Suppressor macrophage (primary cell): ENCODE measurements at places on chromosomes 6 and 20.
A peak's percentile ranks its signal among the peaks of the same experiment; 100 is the strongest.

DNA sequence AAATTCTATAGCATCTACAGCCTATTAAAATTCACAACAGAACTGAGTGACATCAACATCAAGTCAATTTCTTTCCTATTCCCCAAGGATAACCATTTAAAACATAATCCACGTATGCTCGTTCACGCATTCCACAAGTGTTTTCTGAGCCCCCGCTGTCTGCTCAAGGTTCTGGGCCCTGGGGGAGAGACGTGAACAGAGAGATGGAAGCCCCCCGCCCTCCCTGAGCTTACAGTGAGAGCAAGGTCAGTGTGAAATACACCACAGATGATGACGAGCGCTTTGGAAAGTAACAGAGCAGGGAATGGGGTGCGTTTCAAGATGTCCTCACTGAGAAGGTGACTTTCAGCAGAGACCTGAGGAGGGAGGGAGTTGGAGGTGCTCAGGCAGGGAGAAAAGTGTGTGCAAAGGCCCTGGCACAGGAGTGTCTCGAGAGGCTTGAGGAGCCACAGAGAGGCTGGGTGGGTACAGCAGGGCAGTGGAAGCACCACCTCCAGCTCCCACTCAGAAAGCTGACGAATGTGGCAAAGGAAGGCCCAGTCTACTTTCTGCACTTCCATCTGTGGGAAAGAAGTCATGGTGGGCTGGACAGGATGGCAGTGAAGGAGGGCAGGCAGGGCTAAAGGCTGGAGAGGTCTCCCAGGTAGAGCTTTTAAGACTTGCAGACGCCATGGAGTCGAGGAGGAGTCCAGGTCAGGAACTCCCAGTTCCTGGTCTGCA lies 88.3 kb downstream of the DLL1 start:
- no peak for DNase-seq

GRCh38 chr6:40586369-40587201 lies 579 bp downstream of the LRFN2 start:
- no peak for DNase-seq

DNA sequence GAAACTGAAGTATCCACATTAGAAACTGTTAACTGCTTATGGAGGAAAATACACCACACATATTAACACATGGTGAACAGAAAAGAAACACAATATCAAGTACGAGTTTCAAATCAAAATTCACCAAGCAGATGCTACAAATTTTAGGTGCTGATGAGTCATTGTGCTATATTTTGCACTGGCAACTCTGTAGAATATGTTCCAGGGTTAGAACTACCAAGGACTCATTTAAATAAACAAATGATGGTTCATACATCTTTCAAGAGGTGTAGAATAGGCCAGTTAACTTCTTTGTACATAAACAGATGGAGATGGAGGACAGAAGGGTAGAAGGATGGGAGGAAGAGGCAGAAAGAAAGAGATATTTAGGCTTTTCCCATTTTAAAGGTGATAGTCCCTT lies 184.9 kb downstream of the ARHGAP18 start:
- no peak for DNase-seq

GRCh38 chr20:57761413-57761734 lies 51.6 kb upstream of the PMEPA1 start:
- DNase-seq = no peak

GRCh38 chr20:14922503-14923267 lies 585.3 kb upstream of the FLRT3 start:
- DNase-seq = no peak

DNA sequence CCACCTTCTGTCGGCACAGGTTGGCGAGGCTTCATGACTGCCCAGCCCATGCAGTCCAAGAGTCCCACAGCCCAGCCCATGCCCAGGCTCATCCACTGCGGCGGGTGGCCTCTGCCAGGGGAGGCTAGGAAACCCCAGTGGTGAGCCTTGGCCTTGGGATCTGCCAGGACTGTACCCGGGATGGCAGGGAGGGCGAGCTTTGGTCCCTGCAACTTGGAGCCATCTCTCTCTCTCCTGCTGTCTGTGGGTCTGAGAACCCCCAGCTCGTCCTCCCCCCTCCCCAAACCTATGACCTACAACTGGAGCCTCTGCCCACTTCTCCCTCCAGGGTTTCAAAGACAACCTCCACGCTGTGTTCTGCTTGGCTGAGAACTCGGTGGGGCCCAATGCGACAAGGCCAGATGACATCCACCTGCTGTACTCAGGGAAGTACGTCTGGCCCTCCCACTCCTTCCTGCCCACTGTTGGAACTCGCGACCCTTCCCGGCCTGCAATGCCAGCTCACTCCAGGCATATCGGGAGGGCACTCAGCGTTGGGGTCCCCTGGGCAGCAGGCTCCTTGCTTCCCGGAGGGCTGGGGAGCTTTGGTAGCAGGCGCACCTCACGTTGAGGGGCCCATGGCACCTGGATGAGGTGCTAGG lies 19.7 kb downstream of the NPEPL1 start:
- DNase-seq = no peak

DNA sequence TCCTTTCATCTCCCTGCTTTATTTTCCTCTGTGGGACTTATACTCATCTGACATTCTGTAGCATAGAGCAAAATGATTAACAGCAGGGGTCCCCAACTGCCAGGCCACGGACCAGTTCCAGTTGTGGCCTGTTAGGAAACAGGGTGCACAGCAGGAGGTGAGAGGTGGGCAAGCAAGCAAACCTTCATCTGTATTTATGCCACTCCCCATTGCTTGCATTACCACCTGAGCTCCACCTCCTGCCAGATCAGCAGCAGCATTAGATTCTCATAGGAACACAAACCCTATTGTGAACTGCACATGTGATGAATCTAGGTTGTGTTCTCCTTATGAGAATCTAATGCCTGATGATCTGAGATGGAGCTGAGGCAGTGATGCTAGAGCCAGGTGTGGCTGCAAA lies 130.5 kb upstream of the SLC24A3 start:
- DNase-seq = no peak

GRCh38 chr6:164916087-164916486 lies 393.3 kb downstream of the C6orf118 start:
- DNase-seq = no peak

DNA sequence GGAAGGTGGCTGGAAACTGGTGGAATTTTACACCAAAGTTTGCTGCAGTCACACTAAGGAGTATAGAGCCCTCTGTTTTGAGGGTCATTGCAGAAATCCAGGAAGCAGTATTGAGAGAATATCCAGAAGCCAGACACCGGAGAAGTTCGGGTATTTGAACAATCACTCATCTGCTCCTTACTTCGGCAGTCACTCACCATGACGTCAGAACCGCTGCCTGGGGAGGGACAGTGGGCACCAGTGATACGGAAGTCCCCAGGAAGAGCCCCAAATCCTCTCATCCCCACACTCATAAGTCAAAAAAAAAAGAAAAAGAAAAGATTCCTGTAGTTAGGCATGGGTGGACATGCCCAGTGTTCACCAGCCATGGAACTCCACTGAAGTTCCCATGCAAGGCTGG lies 4.0 kb downstream of the LY6G5C start:
- no peak for DNase-seq

DNA sequence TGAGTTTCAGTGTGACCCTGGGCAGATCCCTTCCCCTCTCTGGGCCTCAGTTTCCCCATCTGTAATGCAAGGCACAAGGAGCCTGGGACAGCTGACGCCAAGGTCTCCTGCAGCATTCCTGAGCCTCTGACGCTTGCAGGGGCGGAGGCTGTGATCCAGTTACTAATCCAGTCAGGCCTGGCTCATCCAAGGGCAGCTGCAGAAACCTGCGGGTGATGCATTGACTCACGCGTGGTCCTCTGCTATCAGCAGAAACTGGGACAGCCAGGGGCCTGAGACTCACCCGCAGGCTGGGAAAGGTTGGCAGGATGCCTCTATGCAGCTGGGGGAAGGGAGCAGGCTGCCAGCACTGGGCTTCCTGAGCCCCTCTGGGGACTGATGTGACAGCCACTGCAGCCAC lies 65.0 kb upstream of the SIRPA start:
- DNase-seq = no peak

DNA sequence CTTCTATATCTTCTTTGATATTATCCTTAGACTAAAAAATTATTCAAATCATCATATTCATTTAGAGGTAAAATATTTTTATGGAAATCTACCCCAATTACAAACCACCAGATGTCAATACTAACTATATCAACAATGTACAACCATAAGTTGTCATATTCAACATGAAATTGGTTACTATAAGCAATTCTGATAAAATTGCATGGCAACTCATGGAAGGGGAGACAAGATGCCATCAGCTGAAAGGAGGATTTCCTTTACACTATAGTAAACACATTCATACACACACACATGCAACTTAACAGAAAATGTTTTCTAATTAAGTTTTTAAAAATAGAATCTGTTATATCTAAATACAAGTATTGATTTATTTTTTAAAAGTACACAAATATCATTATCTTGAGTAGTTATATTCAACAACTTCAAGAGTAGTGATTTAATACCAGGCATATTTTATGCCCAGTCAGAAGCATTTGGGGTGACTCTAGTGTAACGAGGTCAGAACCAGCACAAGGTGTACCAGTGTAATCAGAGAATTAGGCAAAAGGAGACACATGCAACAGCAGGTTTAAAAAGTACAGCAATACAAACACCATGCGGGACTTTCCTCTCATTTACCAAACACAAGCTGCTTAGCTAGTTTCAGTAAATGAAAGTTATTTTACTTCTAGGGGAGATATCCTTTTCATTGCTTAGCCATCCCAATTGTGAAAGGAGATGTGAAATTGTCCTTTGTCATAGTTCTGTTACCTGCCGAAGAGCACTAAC lies 1.0 kb downstream of the FILIP1 start:
- DNase-seq = no peak

GRCh38 chr20:32159766-32160221 lies 47.7 kb downstream of the PLAGL2 start:
- DNase-seq = no peak

DNA sequence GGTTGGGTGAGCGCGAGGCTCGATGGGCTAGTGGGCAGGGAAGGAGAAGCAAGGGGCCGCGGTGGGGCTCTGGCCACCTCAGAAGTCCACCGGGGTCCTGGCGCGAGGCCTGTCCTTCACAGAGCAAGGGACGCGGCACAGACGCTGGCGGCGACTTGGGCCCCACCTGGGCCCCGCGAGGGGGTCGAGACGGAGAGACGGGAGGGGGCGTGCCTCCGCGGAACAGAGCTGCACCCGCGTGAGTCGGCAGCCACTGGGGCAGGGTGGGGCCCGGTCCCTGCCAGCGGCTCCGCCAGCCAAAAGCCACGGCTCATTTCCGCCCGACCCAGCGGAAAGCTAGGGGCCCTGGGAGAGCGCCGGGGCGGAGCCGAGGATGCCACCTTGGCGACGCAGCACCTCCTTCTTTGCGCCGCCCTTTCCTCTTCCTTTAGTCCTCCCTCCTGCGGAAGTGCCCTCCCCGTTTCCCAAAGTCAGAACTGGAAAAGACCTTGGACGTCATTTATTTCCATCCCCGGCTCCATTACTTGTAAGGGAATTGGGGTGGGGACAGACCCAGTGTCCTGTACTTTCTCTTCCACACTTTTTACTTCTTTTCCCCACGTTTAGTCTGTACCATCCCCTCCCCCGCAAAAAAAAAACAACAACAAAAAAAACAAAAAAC lies at the start of gene CUL7:
Gene CUL7, minus strand, starts transcription at position 307 of the 661 bp plus-strand sequence. CDS start 1,063 bp downstream, outside the sequence.
- DNase-seq = peak; percentile 94

GRCh38 chr6:147942363-147942762 lies 400.3 kb upstream of the SASH1 start:
- no peak for DNase-seq

- no peak for DNase-seq
Measured at GRCh38 chr20:35833241-35833640, 61.4 kb downstream of the PHF20 start.

- peak; percentile 23 for DNase-seq
Measured at GRCh38 chr20:45416917-45417316, 976 bp downstream of the PIGT start.

GRCh38 chr6:41678511-41679084 lies 40.3 kb downstream of the MDFI start:
- DNase-seq = no peak

- no peak for DNase-seq
Measured at GRCh38 chr6:34005901-34006531, 139.9 kb downstream of the GRM4 start.

GRCh38 chr20:63442100-63442493 lies 30.4 kb downstream of the KCNQ2 start:
- peak; percentile 30 for DNase-seq

GRCh38 chr6:15503346-15503680 lies 159.5 kb downstream of the DTNBP1 start:
- no peak for DNase-seq

GRCh38 chr6:158402184-158402583 lies 89.9 kb downstream of the TULP4 start:
- DNase-seq = no peak

- DNase-seq = no peak
Measured at GRCh38 chr6:126811321-126811720, 307.1 kb upstream of the RSPO3 start.

DNA sequence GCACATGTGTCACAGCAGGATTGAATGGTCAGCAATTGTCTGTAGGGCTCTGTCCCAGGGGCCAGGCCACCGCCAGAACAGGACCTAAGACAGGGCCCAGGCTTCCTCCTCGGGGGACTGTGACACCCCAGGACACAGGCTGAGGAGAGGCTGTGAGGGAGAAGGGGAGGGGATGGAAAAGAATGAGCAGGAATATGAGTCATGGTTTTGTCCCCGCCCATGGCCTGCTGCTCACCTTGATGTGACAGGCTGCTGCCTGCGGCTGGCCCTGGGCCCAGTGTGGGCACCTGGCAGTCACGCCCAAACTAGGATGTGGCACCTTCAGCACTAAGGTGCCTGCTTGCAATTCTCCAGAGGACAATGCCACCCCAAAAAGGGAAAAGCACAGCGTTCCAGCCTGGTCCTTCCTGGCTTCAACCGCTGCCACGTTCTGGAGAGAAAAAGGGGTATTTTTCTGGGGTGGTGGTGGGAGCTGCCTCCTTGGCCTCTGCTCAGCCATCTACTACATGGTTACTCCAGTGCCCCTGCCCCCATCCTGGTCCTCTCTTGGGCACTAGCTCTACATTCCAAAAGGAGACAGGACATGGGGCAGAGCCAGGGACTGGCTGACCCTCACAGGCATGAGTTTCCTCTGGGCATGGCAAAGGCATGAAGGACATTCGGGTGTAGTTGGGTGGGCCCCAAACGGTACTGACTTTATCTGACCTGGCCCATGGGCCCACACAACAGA lies 93.4 kb downstream of the SLC22A23 start:
- DNase-seq = no peak

DNA sequence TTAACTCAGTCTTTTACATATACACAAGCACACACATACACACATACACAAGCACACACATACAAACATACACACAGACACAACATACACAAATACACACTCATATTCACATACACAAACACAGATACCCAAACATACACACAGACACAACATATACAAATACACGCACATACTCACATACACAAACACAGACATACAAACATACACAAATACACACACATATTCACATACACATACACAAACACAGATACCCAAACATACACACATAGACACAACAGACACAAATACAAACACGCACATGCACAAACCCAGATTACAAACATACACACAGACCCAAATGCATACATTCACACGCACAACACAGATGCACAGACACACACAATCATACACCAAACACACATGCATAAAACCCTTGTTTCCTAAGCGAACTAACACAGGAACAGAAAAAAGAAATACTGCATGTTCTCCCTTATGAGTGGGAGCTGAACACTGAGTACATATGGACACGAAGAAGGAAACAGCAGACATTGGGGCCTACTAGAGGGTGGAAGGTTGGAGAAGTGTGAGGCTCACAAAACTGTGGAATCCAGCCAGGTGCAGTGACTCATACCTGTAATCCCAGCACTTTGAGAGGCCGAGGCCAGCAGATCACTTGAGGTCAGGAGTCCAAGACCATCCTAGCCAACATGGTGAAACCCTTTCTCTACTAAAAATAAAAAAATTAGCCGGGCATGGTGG lies 34.2 kb downstream of the PIM1 start:
- no peak for DNase-seq

- no peak for DNase-seq
Measured at GRCh38 chr6:6407071-6407741, 86.7 kb upstream of the F13A1 start.
